ENCODE measurements at places on chromosomes 4 and X.

- DNase-seq, result no peak
Observed at GRCh38 chrX:125846271-125846670, 319.8 kb downstream of the DCAF12L2 start.

GRCh38 chr4:161454860-161455259, 708.9 kb downstream of the FSTL5 start:
- DNase-seq, result no peak

- DNase-seq, result no peak
Observed at GRCh38 chr4:42144028-42144427, 8.4 kb downstream of the BEND4 start.

DNA sequence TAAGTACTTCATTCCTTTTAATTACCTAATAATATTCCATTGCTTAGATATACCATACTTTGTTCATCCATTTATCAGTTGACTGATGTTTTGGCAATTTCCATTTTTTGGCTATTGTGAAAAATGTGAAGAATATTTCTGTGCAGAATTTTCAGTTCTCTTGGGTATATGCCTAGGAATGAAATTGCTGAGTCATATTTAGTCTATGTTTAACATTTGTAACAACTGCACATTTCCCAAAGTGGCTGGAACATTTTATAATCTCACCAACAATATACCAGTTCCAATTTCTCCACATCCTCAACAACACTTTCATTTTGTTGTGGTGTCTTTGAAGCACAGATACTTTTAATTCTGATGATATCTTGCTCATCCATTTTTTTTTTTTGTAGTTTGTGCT, 215.5 kb downstream of the PDGFC start:
- no peak for DNase-seq

GRCh38 chrX:132954323-132954722, 4.1 kb downstream of the HS6ST2 start:
- DNase-seq, result no peak

GRCh38 chrX:118621081-118621759, 106.2 kb upstream of the IL13RA1 start:
- DNase-seq, result no peak

- DNase-seq, result no peak
Observed at GRCh38 chr4:10925996-10926395, 241.4 kb upstream of the CLNK start.

- DNase-seq, result no peak
Observed at GRCh38 chr4:137307806-137308205, 224.5 kb downstream of the PCDH18 start.

DNA sequence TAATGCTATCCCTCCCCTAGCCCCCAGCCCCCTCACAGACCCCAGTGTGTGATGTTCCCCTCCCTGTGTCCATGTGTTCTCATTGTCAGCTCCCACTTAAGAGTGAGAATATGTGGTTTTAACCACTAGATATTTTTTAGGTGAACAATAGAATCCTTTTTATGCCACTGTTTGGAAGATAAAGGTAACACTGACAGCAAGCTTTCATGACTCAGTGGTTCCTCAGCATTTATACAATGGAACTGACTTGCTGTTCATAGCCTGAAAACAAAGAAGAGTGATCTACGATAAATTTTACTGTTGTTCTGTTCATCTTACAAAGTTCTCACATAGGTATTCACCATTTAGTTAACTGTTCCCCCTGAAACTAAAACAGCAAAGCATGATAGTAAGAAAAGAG, 147.8 kb downstream of the ARHGAP10 start:
- no peak for DNase-seq

- no peak for DNase-seq
Observed at GRCh38 chrX:4118666-4119530, 405.4 kb upstream of the PRKX start.

DNA sequence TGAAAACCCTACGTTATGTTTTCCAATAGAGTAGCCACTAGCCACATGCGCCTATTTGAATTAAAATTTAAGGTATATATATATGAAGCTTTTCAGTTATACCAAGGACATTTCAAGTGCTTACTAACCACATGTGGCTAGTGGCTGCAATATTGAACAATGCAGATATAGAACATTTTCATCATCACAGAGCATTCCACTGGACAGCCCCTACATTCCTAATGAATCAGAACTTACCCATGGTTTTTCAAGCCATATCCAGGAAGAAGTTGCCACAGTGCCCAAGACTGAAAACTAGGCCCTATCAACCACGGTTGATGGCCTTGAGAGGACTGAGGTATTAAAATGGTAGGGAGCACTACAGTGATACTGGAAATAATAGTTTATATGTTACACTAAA, 29.7 kb downstream of the NEK1 start:
- no peak for DNase-seq

- DNase-seq, result no peak
Observed at GRCh38 chrX:10103023-10103422, 53.8 kb upstream of the CLCN4 start.

- no peak for DNase-seq
Observed at GRCh38 chrX:12138361-12139313, at the start of gene FRMPD4. Gene FRMPD4, plus strand, starts transcription at chrX:12138473. Its CDS starts 499 bp downstream, at chrX:12138972.

GRCh38 chr4:10599574-10599973, 85.0 kb downstream of the CLNK start:
- DNase-seq, result no peak

- no peak for DNase-seq
Observed at GRCh38 chr4:137533855-137534254, 1.6 kb upstream of the PCDH18 start.

DNA sequence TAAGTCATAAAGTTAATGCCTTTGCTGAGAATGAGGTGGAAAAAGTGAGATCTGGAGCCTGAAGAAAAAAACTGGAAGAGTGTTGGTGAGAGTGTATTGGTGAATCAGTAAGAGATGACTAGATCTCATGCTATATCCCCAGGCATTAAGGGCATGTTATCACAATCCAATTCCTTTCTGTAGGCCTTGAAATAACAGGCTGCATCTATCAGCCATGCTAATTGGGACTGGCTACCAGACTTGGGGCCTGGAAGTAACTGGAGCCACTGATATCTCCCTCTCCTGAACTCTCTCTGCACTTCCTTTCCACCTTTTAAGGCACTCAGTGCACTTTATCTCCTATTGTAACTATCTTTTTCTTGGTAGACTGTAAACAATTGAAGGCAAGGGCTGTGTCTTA, 88.8 kb upstream of the HPRT1 start:
- DNase-seq, result no peak

GRCh38 chr4:11475871-11476270, 47.2 kb upstream of the HS3ST1 start:
- no peak for DNase-seq

DNA sequence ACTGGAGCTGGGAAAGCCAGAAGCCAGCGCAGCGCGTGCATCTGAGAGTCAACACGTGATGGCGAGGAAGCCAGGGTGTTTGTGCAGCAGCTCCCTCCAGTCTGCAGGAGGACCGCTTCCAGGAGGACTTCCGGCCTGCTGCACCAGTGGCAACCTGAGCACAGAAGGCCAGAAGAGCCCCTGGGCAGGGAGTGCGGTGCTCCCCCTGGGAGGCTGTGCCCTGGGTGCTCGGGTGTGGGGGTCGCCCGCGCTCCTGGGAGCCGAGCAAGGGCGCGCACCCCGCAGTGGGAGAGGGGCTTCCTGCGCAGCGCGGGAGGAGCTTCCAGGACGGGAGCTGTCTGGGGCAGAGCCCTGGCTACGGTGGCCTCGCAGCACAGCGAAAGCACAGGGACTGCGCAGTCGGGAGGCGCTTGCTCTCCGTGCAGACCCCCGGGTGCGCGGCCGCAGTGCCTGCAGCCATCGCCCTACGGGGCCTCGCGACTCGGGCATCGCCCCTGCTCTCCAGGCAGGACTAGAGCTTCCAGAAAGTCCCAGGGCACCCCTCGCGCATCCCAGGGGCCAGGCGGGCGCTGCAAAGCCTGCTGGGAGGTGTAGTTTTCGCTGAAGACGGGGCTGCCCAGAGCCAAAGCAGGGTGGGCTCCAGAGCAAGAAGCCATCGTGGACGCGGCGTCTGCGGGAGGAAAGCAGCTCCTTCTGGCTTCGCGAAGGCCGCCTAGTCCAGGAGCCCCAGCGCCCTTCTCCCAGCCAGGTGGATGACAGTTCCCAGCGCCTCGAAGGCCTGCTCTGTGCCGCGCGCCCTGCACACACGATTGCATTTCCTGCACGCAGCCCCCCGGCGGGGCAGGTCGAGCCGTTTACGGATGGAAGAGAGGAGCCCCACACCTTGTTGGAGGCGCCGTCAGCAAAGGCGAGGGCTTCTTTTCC, 24.1 kb upstream of the WFS1 start:
- no peak for DNase-seq

DNA sequence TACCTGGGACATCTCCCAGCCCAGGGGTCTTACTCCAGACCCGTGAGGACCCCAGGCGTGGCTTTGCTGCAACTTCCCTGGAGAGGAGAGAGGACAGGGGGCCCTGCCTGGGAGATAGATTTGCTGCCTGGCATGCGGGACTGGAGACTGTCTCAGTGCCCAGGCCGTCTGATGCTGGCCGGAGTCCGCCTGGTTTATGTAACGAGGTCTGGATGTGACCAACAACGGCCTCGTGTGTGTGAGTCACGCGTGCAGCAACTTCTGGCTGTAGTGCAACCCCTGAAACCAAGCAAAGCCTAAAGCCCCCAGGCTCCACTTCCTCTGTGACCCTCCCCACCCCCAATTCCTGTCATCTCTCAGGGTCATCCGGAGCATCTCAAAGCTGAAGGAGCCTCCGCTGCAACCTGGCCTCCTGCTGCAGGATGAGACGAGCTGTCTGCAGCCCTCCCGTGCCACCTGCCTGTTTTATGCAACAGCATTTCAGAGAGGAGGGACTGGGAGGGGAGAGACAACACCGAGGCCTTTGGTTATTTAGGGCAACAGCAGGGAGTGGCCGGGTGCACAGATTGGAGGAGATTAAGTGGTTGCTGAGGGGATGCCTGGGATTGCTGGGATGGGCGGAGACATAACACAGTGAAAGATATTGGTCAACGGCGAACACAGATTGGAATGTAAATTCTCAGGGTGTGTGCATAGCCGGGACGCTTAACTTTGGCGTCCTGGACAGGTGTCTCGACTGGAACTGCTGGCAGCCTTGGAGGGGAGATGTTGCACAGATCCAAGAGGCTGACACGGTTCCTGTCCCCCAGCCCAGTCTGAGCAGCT, 16.0 kb downstream of the XG start:
- no peak for DNase-seq

- no peak for DNase-seq
Observed at GRCh38 chr4:137638934-137639333, 106.6 kb upstream of the PCDH18 start.

GRCh38 chrX:104742355-104742754, 176.4 kb downstream of the IL1RAPL2 start:
- DNase-seq, result no peak

DNA sequence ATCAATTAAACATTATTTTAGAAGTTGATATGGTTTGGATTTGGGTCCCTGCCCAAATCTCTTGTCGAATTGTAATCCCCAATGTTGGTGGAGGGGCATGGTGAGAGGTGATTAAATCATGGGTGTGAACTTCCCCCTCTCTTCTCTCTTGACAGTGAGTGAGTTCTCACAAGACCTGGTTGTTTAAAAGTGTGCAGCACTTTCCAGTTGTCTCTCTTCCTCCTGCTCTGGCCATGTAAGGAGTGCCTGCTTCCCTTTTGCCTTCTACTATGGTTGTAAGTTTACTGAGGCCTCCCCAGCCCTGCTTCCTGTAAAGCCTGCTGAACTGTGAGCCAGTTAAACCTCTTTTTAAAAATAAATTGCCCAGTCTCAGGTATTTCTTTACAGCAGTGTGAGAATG, 141.4 kb downstream of the GALNTL6 start:
- no peak for DNase-seq

DNA sequence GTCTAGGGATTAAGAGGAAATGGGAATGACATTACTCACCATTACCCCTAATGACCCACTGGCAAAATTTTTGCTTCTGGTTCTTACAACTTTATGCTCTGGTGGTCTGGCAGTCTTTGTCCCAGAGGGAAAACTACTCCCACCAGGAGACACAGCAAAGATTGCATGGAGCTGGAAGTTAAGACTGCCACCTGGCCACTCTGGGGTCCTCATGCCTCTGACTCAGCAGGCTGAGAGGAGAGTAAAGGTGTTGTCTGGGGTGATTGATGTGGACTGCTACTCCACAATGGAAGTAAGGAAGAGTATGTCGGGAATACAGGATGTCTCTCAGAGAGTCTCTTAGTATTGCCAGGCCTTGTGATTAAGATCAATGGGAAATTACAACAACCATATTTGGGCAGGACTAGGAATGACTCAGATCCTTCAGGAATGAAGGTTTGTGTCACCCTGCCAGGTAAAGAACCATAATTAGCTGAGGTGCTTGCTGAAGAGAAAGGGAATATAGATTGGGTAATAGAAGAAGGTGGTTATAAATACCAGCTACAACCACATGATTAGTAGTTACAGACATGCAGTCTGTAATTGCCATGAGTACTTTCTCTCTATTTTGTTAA, 215.5 kb downstream of the GPAT3 start:
- no peak for DNase-seq

DNA sequence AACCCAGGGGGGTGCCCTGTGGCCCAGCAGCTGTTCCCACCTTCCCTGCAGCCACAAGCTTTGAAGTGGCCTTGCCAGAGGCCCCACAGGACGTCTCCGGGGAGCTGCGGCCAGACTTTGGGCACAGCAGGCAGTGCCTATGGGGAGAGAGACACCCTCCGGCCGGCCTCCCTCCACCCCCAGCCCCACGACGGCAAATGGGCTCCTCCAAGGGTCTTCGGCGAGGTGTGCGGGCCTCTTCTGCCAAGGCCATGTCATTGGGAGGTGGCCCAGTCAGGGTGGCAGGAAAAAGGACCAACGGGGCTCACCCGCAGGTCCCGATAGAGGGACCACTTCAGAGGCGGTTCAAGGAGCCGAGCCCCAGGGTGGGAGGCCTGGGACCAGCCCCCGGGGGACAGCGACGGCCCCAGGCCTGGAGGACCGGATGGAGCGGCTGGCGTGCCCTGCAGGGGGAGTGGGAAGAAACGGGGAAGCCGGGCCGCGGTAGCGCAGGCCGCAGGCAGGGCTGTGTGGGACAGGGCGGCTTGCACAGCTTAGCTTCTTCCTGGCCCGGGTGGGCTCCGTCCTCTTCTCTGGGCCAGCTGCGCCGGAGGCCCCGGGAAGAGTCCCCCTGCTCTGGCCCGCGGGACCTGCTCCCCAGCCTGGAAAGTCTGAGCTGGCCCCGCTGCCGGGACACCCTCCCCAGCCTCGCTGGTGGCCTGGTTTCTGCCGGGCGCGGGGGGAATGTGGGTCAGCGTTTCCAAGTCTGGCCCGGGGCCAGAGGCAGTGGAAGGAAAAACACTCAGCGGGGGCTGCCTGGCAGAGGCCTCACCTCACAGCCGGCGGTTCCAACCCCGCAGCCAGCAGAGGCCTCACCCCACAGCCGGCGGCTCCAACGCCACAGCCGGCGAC, 21.9 kb upstream of the SPON2 start:
- peak; percentile 2 for DNase-seq

Measured in stimulated activated effector memory CD8-positive, alpha-beta T cell treated with anti-CD3 and anti-CD28 coated beads, Interleukin-12 subunit alpha, Interleukin-12 subunit beta, amount 100 ng/mL, for 72 hours (primary cell).